Cardiac fibroblast (primary cell): ENCODE measurements at places on chromosomes 6 and 20.
A peak's percentile ranks its signal among the peaks of the same experiment; 100 is the strongest.

- DNase-seq: no peak
Measured at GRCh38 chr6:66179361-66179760, 472.3 kb upstream of the EYS start.

GRCh38 chr20:4956200-4956810, 45.0 kb downstream of the SLC23A2 start:
- DNase-seq: peak; percentile 79

DNA sequence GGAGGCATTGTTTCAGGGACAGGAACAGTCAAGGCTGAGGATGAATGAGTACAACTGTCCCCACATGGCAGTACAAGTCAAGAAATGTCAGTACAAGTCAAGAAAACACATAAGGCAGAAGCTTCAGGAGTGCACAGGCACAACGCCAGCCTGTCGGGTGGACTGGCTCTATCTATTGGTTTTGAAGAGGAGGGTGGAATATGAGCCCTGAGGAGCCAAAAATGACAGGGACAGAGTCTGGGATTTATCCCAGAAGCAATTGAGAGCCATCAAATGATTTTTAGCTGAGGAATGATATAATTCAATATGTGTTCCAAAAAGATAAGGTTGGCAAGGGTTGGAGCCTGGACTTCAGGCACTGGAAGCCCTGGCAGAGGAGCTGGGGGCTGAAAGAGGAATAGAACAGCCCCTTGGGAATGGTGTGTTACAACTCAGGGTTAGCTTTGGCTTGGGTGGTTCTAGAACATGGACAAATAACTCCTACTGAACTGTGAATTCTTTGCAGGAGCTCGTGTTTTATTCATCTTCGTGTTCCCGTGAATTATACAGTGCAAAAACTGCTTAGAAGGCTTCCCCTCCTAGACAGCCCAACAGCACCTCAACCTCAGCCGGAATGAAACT, 425.7 kb upstream of the ARID1B start:
- DNase-seq: no peak

- peak; percentile 87 for DNase-seq
Measured at GRCh38 chr20:19699180-19699971, 58.7 kb upstream of the RIN2 start.

DNA sequence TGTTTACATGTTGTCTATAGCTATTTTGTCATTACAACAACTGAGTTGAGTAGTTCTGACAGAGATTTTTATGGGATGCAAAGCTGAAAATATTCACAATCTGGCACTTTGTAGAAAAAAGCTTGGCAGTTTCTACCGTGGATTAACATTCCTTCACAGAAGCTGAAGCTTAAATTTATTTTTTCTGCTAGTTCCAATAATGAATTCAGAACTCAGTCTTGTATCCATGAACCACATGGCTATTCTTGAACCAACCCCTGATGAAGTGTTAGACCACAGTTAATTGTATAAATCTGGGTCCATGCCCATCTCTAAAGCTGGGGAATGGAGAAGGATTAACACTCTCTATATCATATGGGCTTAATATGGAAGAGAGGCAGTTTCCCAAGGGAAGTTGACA, 743.8 kb upstream of the FLRT3 start:
- no peak for DNase-seq

GRCh38 chr20:57794036-57794435, 84.2 kb upstream of the PMEPA1 start:
- no peak for DNase-seq

DNA sequence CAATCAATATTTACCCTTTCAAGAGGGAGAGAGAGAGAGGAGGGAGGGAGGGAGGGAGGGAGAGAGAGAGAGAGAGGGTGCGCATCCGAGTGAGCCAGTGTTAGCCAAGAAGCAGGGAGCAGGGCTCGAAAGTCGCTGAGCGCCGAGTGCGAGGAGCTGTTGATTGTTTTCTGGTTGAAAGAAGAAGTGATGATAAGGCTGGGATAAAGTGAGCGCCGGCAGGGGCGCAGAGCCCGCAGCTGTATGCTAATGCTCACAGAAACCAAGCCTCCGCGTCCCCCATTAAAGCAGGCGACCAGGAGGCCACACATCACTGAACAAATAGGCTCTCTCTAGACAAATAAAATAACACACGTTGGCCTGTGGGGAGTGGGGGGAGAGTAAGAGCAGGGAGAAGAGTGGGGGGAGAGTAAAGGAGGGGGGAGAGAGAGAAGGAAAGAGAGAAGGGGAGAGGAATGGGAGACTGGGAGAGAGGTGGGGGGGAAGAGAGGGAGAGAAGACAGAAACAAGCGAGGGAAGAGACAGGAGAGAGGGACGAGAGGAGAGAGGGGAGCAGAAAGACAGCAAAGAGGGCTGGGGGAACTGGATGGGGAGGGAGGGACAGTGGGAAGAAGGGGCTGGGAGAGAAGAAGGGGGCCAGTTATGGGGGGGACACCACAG, 5.0 kb upstream of the INSM1 start:
- no peak for DNase-seq

DNA sequence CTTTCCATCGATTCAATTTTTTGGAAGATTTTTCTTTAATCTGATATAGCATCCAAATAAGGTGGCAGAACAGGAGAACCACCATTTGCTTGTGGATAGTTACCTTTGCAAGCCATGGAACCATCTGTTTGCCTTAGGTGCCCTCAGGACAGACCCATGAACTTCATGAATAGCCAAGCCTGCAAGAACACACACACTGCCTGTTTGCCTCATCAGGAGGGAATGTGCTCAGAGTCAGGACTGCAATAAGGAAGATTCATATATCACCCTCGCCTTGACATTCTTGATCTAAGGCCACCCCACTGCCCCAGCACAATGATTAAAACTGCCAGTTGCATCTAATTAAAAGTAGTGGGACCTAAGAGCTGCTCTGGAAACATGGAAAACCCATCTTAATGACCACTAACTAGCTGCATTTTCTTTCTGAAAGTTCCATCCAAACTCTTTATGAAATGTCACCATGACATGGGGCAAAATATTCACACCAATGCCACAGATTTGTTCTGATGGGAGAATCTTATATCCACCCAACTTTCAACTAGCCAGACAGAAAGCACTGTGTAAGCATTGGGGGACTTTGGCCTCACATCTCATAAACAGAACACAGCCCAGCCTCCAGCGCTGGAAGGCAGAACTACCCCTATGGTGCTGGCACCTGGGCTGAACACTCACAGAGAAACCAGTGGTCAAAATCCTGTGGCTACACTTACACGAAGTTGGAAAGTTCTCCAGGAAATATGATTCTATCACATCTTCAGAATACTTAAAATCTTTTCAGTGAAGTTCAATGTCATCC, 48.3 kb downstream of the TBXT start:
- no peak for DNase-seq

GRCh38 chr6:15989397-15989796, 139.5 kb upstream of the MYLIP start:
- no peak for DNase-seq

DNA sequence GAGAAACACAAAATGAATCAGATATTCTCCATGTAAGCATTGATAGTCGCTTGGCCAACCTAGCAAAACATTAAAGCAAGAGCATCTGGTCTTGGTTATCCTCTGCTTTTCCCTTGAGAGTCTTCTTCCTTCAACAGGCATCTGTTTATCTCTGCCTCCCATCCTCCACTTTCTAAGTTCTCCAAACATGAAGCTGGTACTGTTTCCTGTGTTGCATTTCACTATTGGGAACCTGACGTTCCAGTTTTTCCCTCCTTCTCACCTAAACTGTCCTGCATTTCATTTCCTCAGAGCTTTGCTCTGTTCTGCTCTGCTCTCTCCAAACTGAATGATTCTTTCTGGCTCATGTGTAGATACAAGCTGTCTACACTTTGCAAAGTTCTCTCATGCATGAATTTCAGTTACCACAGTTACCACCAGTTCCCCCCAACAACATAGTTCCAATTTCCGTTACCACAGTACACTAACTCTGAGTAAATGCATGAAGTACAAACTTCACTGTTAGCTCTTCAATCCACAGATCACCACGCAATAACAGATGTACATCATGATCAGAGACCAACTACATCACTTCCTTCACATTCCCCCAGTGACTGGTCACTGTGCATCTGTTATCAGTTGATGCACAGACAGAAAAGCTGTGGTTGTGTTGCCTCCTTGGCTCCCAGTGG, 86.7 kb upstream of the F13A1 start:
- no peak for DNase-seq

GRCh38 chr20:46062151-46062550, 27.6 kb downstream of the NCOA5 start:
- DNase-seq: no peak

- DNase-seq: peak; percentile 75
Measured at GRCh38 chr20:38152175-38152620, 12.9 kb downstream of the TGM2 start.

- DNase-seq: no peak
Measured at GRCh38 chr6:109722564-109723254, 31.6 kb downstream of the FIG4 start.
